Left lung (tissue), 14 donors: ENCODE measurements at places on chromosomes 2 and 18.

- no peak for DNase-seq
Observed at GRCh38 chr2:68889021-68889420, 17.8 kb upstream of the BMP10 start.

- DNase-seq: no peak
Observed at GRCh38 chr2:230731512-230731911, 18.9 kb downstream of the CAB39 start.

GRCh38 chr2:15979759-15980604 is 39.6 kb downstream of the MYCN start:
- DNase-seq: no peak

DNA sequence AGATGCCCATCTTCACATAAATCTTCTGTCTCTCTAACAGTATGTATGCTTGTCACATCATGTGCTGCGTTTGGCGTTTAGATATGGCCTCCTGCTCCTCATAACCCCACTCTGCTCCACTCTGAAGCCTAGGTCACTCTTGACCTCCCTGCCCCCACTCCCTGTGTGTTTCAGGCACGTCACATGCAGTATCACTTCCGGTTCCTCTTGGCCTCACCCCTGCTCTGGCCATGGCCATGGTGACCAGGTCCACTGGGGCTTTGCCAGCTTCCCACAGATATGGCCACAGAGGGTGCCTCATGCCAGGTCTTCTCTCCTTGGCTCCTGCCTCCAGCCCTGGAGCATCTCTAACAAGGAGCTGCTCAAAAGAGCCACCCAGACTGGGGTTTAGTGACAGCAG is 160.0 kb downstream of the RNF152 start:
- peak; percentile 66 for DNase-seq

DNA sequence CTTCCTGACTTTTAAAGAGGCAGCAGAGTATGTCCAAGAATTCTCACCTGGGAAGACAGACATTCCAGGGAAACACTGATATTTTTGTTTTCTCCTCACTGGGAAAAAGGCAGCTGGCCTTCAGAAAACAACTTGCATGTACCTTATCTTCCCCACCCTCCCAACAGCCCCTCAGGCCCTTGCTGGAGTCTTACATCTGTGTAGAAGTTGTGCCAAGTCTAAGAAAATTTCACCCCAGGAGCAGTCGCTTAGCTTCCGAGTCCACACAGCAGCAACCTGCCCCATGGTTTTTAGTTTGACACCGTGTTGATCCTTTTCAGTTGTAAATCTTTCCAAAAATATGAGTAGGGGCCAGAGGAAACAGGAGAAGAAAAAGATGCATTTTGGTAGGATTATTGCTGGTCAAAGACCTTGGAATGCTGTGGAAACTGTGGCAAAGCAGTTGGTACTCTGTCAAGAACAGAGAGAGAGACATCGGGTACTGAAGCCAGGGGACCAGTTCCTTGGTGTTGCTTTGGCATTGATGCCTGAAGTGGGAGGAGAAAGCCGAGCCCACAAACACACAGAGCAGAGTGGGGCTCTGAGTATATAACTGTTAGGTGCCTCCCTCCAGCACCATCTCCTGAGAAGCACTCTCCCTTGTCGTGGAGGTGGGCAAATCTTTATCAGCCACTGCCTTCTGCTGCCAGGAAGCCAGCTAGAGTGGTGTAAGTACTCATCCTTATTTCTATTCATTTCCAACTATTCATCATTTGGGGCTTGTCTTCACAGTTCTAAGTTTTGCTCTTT is at the start of gene SLC14A1:
SLC14A1 (plus strand) TSS at position 615 of the 789 bp plus-strand sequence. CDS start 6,140 bp downstream, outside the sequence.
- no peak for DNase-seq

DNA sequence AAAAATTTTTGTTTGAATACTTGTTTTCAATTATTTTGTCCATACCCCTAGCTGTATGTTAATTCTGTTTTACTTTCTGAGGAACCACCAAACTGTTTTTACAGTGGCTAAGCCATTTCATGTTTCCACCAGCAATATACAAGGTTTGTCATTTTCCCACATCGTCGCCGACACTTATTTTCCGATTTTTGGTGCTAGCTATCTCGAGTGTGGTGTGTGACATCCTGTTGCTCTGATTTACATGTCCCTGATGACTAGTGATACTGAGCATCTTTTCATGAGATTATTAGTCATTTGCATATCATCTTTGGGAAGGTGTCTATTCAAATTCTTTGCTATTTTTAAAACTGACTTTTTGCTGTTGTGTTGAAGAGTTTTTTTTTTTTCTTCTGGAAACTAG is 7.2 kb upstream of the GPC1 start:
- no peak for DNase-seq

DNA sequence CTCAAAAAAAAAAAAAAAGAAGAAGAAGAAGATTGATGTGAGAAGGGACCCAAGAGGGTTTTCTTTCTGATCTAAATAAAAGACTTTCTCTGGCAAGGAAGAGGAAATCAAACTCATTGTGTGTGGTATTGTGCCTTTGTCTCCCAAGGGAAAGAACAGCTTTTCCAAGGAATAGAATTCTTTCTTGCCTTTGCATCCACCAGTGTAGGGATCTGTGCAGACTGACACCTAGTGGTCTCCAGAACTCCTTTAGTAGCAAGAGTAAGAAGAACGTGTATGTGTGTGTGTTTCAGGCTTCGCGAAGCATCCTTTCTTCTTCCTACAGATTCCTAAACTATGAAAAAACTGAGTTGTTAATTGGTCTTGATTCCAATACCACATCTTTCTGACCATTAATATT is 33.5 kb upstream of the CRIM1 start:
- DNase-seq: peak; percentile 10

GRCh38 chr2:150066490-150066889 is 421.0 kb downstream of the RND3 start:
- DNase-seq: no peak

DNA sequence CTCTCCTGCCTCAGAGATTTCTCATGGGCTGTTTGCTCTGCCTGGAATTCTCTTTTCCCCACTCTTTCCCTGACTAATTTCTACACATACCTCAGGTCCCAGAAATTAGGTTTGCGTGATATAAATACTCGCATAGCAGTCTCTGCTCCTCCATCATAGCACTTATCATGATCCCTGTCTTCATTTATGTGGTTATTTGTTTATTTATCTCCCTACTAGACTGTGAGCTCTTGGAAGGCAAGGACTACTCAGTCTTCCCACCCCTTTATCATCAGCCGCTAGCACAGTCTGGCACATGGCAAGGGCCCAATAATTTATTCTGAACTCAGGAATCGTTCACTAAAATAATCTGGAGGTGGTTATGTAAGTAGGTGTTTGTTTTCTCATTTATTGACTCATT is 79.3 kb downstream of the ADCYAP1 start:
- no peak for DNase-seq

GRCh38 chr2:159873258-159873657 is 75.2 kb upstream of the CD302 start:
- DNase-seq: no peak

- no peak for DNase-seq
Observed at GRCh38 chr18:12943215-12943614, 4.6 kb upstream of the SEH1L start.

DNA sequence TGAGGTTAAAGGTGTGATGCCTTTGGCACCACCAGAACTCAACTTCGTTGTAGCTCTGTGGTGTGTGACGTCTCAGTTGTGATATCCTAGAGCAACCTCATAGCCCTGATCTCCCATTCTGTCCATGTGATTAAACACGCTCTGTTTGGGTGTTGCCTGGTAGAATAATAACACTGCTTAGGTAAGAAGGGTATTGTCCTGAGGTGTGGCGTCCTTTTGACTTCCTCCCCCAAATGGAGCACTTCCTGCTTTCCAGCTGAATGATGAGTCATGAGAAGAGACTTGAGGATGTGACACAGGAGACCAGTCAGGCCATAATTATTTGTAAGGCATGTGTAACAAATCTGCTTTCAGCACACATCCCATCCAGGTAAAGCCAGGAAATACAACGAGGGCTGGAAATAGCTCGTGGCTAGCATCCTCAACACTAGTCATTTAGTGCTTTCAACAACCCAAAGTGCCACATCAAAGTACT is 100.7 kb downstream of the RAPGEF4 start:
- DNase-seq: no peak

DNA sequence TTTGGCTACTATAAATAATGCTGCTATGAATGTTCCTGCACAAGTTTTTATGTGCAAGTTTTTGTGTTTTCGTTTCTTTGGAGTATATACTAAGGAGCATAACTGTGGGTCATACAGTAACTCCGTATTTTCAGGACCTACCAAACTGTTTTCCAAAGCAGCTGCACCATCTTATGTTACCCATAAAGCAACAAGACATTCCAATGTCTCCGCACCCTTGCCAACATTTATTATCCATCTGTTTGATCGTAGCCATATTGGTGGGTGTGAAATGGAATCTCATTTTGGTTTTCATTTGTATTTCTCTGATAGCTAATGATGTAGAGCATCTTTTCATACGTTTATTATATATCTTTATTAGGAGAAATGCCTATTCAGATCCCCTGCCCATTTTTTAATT is 13.8 kb downstream of the TMEM131 start:
- no peak for DNase-seq

DNA sequence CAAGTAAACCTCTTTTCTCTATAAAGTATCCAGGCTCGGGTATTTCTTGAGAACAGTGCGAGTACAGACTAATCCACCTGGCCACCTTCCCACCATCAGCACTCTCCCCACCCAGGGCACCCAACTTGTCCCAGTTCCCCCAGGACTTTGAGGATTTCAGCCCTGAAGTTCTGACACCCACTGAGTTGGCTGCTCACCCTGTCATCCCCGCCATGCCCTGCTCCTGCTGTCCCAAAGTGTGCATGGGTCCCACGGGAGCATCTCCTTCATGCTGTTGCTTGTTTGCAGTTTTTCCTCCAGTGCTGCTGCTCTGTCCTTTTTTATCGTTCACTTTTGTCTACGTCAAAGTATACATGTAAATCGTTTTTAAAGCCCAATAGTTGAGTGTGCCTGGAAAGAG is 273.9 kb downstream of the PHLPP1 start:
- no peak for DNase-seq

GRCh38 chr2:30147715-30148610 is 1.2 kb downstream of the YPEL5 start:
- DNase-seq: peak; percentile 81

DNA sequence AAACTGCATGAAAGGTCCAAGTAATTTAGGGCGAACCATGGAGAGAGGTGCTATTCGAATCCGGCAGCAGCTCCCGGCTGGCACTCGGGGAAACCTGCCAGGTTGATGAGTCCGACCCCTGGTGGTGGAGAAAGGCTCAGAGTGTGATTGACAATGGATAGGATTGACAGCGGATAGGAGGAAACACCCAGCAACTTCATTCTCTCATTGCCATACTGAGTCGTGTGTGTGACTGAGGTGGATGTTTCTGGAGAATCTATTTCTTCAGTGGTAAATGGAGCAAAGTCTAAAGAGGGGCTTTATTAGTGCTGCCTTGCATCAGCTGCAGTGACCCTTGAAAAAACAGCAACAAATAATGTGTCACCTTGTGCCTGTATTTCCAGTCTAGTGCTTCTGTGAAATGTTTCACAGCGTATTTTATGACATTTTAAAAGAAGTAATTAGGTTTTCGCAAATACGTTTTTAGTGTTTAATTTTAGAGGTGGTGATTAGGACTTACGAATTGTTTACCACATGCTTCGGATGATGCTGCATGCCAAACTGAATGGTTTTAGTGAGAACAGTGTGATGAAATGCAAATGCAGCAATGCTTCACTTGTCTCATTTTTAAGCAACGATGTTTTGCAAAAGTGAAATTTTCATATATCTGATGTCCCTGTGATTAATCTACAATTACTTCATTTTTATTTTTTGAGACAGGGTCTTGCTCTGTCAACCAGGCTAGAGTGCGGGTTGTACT is 102.0 kb downstream of the DCDC2C start:
- no peak for DNase-seq

GRCh38 chr2:199462956-199463692 is 5.4 kb upstream of the SATB2 start:
- DNase-seq: peak; percentile 75

DNA sequence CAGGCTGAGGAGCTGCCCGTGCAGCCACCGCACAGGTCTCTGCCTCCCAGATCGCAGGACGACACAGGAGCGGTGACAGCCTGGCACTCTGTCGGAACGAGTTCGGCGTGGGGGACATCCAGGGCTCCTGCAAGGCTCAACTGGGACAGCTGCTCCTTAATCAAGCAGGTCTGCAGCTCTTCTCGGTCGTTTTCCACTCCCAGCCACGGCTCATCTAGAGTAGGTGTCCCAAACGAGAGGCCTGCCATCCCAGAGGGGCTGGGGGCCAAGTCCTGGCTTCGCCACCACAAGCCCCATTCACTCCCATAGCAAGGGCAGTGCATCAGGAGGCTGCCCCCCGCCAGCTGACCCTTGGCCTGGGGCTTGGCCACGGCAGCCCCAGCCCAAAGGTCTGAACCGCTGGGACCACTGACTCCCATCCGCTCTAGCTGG is 22.5 kb downstream of the PASK start:
- no peak for DNase-seq

DNA sequence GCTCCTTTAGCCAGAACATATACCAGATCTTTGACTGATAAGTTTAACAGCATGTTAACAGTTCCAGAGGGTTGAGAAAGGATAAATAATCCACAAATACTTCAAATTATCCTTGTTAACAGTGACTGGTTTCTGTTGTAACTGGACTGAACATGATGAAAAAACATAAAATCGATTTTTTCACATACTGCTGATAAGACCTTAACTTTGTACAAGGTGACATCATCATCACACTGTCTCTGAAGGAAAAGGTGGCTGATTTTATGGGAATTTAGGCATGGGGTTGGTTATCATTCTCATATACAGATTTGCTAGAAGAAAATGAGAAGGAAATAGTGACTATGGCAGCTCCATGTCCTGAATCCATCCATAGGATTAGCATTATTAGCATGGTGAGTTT is 36.1 kb downstream of the OTX1 start:
- DNase-seq: no peak

GRCh38 chr2:101794141-101794540 is 96.6 kb downstream of the MAP4K4 start:
- peak; percentile 53 for DNase-seq

- DNase-seq: no peak
Observed at GRCh38 chr2:42969231-42970150, 177.1 kb upstream of the HAAO start.

- DNase-seq: no peak
Observed at GRCh38 chr2:201709747-201710146, 11.3 kb upstream of the MPP4 start.
